ENCODE measurements at places on chromosomes 5 and 9. TPM values are rescaled to one million over a fixed set of nuclear protein-coding genes. Genes with fewer than 3 reads are reported as not detected.

DNA sequence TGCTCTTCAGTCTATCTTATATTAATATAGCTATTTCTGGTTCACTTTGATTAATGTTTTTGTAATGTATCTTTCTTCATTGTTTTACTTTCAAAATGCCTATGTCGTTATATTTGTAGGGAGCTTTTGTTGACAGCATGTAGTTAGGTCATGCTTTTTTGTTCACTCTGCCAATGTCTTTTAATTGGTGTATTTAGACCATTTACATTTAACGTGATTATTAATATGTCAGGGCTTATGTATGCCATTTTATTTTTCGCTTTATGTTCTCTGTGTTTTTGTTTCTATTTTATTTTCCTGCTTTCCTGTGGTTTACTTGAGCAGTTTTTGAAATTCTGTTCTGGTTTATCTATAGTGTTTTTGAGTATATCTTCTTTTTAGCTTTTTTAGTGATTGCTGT lies 10.8 kb downstream of the GARIN3 start:
- no peak for DNase-seq

The FOXI1 gene
- total RNA-seq, result not detected

DNA sequence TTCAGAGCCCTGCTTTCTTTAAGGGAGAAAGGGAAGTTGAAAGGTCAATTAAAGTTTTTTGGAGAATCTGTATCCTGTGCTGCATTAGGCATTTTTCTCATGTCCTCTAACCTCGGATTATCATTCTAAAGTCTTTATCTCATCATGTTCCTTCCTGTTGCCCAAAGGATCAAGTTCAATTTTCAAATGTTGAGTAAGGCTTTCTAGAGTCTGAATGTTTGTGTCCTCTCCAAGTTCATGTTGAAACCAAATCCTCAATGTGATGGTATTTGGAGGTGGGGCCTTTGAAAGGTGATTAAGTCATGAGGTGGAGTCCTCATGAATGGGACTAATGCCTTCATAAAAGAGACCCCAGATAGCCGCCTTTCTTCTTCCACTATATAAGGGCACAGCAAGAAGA lies 20.2 kb upstream of the TNC start:
- no peak for DNase-seq

DNA sequence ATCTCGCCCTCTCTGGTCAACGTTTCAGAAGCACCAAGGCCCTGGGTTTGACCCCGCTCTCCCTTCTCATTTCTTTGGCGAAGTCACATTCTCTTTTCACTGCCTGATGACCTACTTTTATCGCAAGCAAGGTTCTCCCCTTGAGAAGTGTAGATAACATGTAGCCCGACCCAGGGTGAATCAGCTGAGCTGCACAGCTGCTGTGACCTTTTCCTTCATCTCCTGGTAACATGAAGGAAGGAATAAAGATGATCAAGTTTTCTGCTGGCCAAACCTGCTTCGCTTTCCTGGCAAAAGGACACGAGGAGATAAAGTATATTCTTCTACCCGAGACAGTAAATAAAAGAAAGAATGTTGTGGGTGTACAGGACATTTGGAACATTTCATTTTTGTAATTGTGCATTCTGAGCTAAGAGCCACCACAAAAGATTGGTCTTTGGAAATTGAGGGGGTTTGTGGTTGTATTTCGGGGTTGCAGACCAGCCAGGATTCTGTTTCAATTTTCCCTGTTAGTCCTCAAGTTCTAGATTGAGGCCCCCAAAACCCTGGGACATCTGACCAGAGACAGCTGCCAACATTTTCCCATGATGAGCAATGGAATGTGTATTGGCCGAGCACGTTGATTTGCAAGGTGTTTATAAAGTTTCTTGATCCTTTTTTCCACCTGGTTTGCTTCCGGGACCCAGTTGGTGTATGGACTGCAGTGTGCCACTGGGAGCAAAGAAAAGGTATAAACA lies 155.1 kb upstream of the ZNF462 start:
- no peak for DNase-seq

The ANKRD31 gene
- total RNA-seq, result 0.42 TPM

The CYSRT1 gene
- 2.1 TPM for total RNA-seq

The DMRT1 gene
- 0.25 TPM for total RNA-seq

- no peak for DNase-seq
Measured at GRCh38 chr5:120372899-120373298, 91.2 kb upstream of the PRR16 start.

DNA sequence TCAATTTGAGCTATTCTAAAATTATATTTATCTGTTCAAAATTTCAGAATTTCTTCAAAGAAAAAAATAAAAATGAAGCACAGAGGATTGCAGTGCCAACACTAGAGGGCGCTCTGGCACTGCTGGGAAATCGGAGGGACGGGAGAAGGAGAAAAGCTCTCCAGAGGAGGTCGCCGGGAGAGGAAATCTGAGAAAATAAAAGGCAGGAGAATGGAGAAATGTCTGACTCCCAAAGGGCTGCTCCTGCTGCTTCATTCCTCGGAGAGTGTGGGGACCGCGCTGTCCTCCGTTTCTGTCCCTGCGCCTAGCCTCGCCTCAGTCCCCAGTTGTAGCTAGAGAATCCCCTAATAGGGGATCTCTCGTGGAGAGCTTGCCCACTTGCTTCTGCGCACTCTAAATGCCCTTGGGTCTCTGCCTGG lies 40.0 kb upstream of the ARSB start:
- peak; percentile 83 for DNase-seq

The HRCT1 gene
- total RNA-seq, result not detected

The GRXCR2 gene
- not detected for total RNA-seq

DNA sequence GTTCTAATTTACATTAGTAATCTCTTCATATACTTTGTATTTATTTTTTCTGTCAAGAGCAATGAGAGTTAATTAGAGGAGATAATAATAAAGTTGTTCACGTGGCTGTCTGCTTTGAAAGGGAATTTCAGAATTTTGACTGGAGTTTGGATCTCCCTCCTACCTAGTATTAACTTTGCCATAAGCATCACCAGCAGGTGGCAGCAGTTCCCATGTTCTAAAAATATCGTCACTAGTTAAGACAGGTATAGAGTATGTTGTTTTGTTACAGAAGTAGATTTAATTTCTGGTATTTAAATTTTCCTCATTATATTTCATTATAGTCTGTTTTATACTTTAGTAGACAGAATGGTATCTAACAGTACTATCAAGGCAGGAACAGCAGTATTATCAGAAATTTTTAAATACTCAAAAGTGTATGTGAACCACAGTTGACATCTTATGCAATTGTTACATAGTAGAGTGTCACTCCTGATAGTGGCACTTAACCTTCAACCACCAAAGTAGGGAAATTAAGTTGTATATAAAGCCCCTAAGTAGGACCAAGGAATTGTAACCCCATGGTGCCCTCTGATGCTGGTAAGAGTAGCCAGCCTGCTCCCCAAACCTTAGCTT lies 20.4 kb downstream of the GNPDA1 start:
- DNase-seq, result peak; percentile 73

The TNC gene
- 34.5 TPM for total RNA-seq

The GAS1 gene
- 6.1 TPM for total RNA-seq

DNA sequence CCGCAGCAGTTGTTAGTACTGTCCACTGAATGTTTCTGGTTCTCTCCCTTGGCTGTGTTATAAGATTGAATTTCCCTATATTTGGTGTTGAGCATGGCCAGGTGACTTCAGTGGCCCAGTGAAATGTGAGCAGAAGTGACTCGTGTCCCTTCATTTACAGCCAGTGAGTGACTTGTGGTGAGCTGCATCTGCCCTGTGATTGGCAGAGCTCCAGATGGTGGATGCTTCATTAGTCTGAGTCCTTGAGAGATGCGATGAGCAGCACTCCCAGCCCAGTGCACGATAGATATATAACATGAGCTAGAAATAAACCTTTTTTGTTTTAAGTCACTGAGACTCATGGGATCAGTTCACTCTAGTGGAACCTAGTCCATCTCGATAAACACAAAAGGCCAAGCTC lies 19.3 kb downstream of the PCSK5 start:
- peak; percentile 23 for DNase-seq

The PTPDC1 gene
- total RNA-seq, result 9.7 TPM

- DNase-seq, result no peak
Measured at GRCh38 chr5:14166437-14166836, 23.3 kb downstream of the TRIO start.

- no peak for DNase-seq
Measured at GRCh38 chr9:116072046-116072445, 81.5 kb upstream of the PAPPA start.

GRCh38 chr5:127848098-127848497 lies 144.9 kb downstream of the CCDC192 start:
- DNase-seq, result no peak

DNA sequence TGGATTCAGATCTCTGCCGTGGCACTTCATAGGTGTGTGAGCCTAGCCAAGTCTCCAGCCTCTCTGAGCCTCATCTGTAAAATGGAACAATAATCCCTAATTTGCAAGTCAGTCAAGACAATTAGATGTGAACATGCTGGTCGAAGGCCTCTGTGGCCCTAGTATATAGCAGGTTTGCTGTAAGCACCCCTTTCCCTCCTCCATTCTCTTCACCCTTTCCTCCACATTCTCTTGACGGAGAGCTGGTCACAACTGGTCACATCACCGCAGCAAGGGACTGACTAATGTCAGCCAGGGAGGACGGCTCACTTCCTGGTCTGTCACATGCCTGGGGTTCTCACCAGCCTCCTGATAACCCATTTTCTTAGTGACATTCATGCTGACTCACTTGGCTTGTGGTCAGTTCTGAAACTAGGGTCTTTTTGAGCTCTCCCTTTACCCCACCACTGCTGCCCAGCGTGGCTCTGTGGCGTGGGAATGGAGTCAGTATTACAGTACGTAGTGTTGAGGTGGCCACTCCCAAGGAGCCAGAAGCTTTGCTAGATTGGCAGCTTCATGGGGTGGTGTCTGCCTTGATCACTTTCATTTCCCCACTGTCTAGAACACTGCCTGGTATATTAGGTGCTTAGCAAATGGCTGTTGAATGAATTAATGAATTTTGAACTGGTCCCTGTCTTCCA lies 47.8 kb downstream of the ERGIC1 start:
- DNase-seq, result no peak

DNA sequence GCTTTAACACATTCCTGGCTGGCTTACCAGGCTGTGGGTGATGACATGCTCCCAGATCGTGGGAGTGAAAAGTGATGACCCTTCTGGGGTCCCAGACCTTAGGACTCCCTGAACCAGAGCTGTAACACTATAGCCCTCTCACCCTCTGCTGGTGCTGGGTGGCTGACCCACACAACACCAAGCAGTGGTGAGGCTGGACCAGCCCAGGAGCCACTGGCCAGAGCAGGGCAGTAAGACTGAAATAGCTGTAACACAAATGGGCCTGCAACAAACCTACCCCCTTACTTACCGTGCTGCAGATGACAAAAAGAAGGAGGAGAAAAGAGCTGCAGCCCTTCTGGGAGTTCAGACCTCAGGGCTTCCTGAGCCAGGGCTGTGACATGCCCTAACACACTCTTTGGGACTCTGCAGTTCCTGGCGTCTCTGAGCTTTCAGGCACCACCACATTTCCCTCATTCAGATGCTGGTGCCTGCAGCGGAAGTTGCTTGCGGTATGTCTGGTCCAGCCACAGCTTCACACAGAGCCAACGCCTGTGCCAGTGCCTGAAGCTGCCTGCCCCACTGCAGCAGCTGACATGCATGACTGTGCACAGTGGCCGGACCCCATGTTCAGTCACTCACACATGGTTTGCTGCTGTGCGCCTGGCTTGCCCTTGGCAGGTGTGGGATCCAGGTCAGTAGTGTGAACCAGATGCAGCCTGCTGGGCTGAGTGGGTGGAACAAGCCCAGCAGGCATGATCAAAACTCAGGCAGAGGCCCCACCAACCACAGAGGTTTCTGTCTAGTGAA lies 1247.4 kb downstream of the EFNA5 start:
- DNase-seq, result no peak

- no peak for DNase-seq
Measured at GRCh38 chr5:179127136-179128040, 67.2 kb downstream of the ZNF354C start.

The LRRC26 gene
- total RNA-seq, result 0.98 TPM

DNA sequence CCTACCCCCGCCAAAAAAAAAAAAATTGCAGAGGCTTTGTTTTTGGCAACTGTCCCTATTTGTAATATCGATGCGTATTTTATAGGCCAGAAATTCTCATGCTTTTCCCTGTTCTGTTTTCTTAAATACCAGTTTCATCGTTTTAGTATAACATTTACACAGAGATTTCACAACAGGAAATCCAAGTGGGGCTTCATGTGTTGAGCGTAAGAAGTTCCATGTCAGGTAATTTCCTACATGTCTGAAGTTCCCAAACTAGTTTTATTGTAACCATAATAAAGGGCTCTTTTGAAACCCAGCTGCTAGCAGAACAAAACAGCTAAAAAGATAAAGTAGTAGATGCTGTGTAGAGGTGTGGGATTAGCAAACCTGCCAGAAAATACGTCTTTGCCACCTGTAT lies 4.2 kb downstream of the SMC5 start:
- DNase-seq, result no peak

GRCh38 chr5:5191906-5192305 lies 51.8 kb downstream of the ADAMTS16 start:
- no peak for DNase-seq

The IFNA13 gene
- total RNA-seq, result not detected

DNA sequence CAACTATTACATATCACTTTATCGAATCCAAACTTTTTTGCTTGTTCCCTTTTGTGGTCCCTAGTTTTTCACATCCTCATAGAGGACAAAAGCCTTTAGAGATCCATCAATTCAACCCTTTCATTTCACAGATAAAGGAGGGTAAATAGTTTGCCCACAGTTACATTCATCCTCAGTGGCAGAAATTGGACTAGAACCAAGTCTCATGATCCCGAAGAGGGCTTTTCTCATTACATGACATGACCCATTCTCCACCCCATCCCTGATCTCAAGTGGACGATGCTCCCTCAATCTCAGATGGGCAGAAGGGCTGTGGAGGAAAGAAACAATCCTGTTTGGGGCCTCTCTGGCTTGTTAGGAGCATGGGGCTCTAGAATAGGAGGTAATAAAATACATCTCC lies 23.1 kb downstream of the TICAM2 start:
- DNase-seq, result no peak

The CLPTM1L gene
- total RNA-seq, result 95.2 TPM

The ADAMTS12 gene
- total RNA-seq, result 0.54 TPM

DNA sequence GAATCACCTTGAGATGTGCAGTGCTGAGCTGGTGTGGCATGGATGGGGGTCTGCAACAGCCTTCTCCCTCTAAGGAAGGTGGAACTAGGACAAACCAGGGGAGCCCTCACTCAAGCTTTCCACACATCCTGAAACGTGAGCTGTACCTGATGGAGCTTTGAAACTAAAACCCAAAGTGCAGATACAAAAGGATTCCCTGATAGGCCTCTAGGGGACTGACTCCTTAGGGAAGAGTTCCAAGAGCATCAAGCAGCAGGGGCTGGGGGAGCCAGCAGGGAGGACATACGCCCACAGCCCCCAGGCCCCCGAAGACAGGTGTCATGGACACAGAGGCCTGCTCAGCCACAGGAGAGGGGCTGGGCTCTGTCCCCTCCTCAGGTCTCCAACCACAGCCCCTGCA lies 17.7 kb downstream of the ARHGEF37 start:
- DNase-seq, result no peak

The SVEP1 gene
- total RNA-seq, result 0.10 TPM

The ACSL6 gene
- 8.1 TPM for total RNA-seq

The ANXA2R gene
- 1.6 TPM for total RNA-seq
